Activated naive CD4-positive, alpha-beta T cell (primary cell): ENCODE measurements at places on chromosomes 16 and 17.
A peak's percentile ranks its signal among the peaks of the same experiment; 100 is the strongest.

GRCh38 chr16:57609541-57610401 lies 18.7 kb upstream of the ADGRG1 start:
- DNase-seq, result no peak

DNA sequence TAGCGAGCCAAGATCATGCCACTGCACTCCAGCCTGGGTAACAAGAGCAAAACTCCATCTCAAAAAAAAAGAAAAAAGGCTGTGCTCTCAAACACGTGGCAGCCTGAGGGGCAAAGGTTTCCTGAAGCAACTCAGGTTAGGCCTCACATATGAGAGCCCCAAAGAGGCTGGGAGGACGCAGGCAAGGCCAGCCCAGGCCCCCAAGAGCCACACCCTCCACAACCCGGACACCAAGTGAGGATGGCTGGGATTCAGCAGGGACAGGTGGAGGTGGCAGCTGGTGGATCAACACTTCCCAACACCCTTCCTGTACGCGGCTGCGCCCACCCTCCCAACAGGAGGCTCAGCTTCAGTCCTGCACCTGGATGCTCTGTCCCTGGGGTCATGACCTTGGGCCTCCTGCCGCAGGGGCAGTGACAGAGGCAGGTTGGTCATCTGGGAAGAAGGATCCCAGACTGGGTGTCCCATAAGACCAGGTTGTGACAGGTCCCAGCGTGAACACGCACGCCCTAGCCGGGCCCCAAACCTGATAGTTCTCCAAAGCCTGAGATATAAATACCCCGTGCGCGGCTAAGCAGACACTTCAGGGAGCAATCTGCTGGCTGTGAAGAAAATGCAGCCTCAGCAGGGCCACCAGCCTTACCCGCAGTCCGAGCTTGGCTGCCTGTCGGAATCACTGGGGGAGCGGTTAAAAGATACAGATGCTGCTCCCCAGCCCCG lies 78.1 kb downstream of the TIMM22 start:
- DNase-seq, result no peak

DNA sequence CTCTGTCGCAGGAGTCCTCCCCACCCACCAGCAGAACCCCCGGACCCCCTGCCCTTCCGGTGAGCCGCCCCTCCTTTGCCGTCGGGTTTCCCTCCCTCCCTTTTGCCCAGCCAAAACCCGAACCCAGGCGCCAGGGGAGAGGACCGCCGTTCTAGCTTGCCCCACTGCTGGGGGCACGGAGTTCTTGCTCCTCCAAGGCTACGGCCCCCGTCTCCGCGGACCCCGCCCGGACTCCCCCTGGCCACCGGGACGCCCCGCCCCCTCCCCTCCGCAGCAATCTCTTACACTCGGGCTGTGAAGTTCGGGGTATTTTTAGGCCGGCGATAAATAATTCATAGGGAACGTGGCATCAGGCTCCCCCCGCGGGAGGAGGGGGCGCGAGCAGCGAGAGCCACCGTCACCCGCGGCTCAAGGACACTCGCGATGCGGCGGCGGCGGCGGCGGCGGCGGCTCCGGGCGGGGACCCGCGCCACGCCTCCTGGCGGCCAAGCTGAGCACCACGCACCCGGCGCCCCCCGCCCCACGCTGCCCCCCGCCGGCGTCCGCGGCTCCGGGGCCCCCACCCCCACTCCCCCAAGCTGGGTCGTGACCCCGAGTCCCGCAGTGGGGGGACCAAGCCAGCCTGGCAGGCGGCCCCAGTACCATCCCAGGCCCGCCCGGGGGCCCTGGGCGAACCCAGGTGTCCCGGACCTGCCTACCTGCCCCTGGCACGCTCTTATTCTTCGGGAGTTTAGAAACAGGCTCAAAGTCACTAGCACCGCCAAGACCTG lies at the start of gene GRIN2C:
GRIN2C (minus strand) TSS at position 427 of the 770 bp plus-strand sequence. CDS start 4,793 bp downstream, outside the sequence.
- DNase-seq, result peak; percentile 36

GRCh38 chr17:81461607-81462500 lies 50.7 kb downstream of the ACTG1 start:
- DNase-seq, result no peak

GRCh38 chr16:12431561-12431960 lies 372.1 kb downstream of the CPPED1 start:
- no peak for DNase-seq

DNA sequence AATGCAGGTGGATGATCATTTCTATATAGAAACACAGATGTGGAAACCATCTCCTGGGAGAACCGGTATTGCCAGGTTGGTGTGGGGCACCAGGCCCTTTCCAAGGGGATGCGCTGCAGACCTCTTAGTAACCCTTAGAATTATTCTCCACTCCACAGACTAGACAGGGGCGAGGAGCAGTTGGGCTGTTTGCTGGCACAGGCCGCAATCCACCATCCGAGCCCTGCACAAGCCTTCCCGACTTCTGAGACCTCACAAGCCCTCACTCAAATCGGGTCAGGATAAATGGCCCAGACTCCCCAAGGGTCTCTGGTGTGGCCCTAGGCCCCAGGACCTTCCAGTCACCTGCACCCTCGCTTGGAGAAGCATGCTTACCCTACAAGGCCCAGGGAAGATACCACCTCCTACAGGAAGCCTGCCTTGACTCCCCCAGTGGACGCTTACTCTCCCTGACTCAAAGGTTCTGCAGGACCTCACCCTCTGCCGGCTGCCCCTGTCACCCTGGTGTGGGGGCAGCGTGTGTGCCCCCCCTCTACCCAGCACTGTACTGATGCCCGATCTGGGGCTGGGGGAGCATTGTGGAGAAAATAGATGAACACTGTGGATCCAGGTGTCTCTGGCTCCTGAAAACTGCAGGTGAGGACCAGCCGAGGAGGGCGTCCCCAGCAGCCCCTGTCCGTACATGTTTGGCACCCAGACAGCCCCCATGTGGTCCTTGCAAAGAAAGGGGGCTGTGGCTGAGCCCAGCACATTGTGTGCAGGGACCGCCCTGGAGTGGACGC lies 49.8 kb upstream of the ACSF3 start:
- DNase-seq, result no peak

- DNase-seq, result no peak
These were observed 26.0 kb downstream of the CBFB start for GRCh38 chr16:67054901-67055300.

- no peak for DNase-seq
These were observed 17.9 kb downstream of the CPD start for GRCh38 chr17:30396612-30397011.

- no peak for DNase-seq
These were observed 809 bp downstream of the C16orf90 start for GRCh38 chr16:3494386-3494973.

GRCh38 chr16:24257958-24258357 lies 1.8 kb downstream of the CACNG3 start:
- no peak for DNase-seq

DNA sequence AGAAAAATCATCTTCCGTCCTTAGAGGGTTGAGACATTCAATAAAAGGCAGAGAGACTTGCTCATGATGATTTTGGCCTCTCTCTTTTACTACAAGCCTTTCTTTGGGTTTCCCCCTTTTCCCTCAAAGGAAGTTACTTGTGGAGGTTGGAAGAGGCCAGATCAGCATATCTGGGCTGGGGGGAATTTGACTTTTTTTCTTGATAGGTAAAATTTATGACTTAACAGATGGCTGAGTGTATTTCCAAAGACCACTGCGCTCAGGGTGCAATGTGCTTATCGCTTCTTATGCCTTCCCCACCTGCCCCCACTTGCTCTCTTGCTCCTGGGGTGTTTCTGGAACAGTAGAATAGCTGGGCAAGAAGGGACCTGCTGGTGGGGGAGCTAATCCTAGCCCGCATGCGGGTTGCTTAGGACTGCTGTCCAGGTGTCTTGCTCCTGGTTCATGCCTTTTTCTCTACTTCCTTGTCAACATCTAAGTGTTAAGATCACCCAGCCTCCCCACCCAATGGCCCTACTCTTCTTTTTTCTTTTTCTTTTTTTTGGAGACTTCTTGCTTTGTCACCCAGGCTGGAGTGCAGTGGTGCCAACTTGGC lies 131.9 kb downstream of the MSI2 start:
- DNase-seq, result no peak

GRCh38 chr17:38322897-38323296 lies 20.9 kb downstream of the GPR179 start:
- no peak for DNase-seq

DNA sequence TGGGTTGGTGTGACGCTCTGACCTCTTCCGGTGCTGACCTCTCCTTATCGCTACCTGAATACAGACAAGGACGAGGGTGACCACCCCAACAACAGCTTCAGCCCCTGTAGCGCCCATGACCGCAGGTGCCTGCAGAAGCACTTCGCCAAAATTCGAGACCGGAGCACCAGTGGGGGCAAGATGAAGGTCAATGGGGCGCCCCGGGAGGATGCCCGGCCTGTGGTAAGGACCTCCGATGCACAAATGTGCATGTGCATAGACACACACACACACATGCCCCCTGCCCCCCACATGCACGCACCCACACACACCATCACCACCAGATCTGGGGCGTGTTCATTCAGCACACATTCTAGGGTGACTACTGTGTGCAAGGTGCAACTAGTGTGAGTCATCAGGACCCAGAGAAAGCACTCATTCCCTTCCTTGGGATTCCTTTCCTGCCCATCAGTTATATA lies 9.7 kb downstream of the IGFBP4 start:
- no peak for DNase-seq

DNA sequence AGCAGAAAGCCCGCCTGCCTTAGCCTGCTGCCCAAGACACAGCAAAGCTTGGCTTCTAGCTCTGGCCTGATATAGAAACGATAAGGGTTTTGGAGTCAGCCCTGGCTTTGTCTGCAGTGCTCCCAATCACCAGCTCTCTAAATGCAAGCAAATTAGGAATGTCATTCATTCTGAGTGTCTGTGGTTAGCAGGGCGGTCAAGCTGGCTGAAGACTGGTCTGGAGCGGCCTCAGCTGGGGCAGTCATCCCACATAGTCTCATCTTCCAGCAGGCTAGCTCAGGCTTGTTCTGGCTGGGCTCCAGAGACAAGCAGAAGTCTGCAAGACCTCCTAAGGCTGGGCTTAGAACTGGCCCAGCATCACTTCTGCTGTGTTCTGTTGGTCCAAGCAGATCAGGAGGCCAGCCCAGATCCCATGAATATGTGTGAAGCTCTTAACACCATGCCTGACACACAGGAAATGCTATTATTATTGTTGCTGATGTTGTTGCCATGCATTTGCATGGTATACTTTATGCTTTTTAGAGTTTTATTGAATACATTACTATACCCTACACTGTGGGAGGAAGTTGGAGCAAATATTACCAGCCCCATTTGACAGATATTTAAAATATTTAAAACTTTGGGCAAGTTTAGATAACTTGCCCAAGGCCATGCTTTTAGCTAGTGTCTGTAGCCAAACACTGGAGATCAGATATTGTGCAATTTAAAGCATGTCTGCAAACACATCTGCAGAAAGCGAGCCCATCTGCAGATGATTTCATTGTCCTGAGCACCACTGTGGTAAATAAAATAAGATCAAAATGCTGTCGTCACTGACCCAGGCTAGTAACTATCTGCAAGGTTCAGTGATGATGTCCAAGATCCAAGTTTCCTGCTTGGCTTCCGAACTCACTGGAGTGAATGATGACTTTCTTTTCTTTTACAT lies 24.8 kb downstream of the TMC7 start:
- no peak for DNase-seq

- no peak for DNase-seq
These were observed 8.5 kb upstream of the MYCBPAP start for GRCh38 chr17:50499721-50500120.

DNA sequence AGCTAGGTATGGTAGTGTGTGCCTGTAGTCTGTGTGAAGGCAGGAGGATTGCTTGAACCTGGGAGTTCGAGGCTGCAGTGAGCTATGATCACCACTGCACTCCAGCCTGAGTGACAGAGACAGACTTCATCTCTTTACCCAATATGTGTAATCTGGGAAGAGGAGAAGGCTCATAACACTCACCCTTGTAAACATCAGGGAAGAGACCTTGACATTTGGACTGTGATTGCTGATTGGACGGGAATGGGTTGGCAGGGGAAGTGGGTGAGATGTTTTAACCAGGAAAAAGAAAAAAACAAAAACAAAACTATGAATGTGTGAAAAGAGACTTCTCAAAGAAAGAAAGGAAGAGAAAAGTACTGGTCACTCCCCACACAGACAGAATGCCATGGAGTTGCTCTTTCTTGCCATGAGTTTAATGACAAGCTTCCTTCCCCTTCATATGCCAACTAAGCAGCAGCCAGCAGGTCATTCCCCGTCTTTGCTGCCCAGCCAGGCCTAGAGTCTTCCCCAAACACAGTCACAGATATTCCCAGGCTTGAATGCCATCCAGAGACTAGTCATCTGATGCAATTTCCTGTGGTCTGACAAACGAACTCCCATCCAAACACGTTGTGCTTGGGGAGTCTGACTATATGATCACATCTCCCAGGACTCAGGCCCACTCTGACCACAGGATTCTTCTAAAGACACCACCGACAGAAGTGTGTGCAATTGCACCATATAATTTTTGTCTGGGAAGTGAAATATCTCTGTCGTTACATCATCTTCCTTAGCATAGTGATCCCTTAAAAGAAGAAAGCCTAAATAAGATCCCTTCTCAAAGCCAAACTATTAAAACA lies 3.6 kb upstream of the XAF1 start:
- no peak for DNase-seq

DNA sequence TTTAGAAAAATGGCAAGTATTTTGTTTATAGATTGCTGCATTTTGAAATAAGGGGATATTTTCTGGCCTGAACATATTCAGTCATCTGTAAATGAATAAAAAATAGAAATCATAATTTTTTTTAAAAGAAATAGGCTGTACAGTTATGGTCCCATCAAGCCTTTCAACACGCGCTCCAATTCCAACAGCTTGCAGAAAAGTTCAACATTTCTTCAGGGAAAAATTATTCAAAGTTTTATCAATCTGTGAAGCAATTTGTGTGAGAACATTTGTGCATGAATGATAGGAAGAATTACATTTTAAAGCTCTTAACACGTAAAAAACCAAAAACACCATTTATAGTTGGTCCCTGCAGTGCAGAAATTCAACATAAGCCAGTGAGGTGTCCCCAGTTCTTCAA lies 50.7 kb upstream of the SLC25A19 start:
- DNase-seq, result no peak
